ENCODE measurements at places on chromosomes 4 and X.

- no peak for DNase-seq
Measured at GRCh38 chr4:165784672-165785071, 88.4 kb upstream of the TLL1 start.

GRCh38 chrX:37726346-37726745 is 40.8 kb downstream of the XK start:
- no peak for DNase-seq

DNA sequence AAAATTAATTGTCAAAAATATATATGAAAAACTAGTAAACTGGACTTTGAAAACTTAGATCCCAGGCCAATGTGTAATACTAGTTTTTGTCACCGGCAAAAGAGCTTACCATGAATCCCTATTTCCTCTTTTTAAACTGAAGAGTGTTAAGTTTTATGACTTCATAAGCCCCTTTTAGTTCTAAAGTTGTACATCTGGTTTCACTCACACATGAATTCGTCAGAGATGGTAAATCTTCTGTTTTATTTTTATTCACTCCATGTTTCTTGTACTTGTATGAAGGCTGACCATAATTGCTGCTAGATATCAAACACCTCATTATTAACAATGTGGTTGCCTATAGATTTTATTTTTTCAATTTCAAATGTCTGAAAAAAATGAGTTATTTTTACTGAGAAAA is 827.9 kb downstream of the PCDH7 start:
- no peak for DNase-seq

DNA sequence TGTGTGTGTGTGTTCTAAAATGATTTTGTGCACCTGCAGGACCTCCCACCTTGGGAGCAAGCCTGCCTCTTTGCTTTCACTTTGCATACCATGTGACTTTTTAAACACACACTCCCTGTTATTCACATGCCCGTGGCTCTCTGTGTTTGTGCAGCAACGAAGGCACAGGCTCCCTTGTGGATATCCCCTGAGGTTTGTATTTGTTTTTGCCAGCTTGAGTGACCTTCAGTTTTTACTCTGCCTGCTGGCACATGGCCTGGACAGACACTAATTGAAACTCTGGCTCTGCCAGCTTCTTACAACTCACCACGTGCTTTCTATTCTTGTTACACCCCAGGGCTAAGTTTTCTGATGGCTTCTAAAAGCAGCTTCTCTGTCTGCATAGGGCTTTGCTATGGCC is 885.8 kb downstream of the SH3BGRL start:
- DNase-seq, result no peak

- no peak for DNase-seq
Measured at GRCh38 chrX:2402361-2402690, 98.5 kb downstream of the DHRSX start.

DNA sequence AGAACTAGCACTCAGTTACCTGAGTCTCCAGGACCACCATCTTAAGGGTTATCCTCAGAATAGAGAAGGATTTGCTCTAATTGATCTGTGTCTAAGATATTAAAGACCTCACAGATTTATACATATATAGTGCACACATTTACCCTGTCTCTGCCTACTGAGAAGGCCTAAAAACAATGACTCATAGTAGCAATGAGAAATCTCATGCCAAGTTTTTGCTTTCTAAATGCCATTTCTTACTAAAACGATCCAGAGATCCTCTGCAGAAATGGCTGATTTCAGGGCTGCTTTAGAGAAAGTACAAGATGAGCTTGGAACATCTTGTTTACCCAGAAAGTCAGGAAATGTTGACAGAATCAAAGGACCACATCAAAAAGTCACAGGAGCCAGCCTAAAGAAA is 79.1 kb upstream of the INPP4B start:
- DNase-seq, result no peak

DNA sequence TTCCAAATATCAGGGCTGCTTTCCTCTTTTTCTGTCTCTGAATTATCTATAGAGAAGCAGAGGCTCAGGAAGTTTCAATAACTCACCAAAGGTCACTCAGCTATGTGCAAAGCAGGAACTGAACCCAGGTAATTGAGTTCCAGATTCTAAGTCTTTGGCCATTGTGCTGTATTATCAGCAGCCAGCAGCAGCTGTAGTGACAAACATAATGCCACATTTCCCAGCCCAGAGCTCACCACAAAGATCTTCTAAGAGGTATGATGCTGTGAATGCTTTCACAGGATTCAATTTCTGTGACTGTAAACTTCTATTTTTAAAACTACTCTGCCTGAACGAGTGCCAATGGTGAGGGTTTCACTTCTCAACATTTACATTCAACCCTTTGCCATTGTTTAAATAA is 56.4 kb downstream of the SPOCK3 start:
- no peak for DNase-seq

GRCh38 chr4:136357556-136357955 is 1174.7 kb downstream of the PCDH18 start:
- no peak for DNase-seq

DNA sequence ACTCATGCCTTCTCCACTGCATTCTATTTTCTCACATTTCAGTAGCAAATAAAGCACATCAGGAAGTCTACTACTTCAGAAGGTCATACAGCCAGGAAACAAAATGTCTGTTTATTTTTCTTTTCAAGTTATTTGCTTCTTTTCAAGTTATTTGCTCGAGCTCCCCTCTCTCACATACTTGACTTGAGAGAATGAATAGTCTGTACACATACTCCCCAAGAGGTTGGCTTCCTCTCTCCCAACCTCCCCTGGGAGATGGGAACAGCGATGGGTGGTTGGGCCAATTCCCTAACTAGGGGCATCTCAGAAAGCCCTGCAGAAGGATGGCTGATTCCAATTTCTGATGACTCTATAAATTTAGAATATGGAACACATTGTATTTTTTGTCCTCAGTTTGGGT is 64.7 kb upstream of the PTPN13 start:
- DNase-seq, result no peak
